ENCODE measurements at places on chromosomes 5 and 9.

- DNase-seq: no peak
Observed at GRCh38 chr5:13956471-13956870, 12.0 kb upstream of the DNAH5 start.

DNA sequence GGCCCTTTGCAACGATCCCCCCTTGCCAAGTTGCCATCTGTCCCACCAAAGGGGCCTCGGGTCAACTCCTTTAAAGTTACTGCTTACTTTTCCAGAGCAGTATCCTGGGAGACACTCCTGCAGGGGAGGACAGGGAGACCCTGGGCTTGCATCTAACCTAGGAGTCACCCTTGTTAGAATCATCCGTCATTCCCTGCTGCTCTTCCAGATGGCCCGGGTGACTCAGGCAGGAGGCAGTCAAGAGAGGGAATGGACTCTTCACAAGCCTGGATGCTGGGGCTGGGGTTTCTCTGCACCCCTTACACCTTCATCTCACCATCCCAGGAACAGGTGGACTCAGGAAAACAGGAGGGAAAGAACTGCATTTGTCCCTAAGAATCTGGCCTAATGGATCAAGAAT is 175.6 kb downstream of the GABBR2 start:
- DNase-seq: no peak

GRCh38 chr5:54895816-54896341 is 89.5 kb downstream of the ESM1 start:
- no peak for DNase-seq

- no peak for DNase-seq
Observed at GRCh38 chr9:132914924-132915323, 29.5 kb downstream of the TSC1 start.

- DNase-seq: no peak
Observed at GRCh38 chr5:173626505-173626820, 10.0 kb upstream of the BOD1 start.

GRCh38 chr5:89885670-89886069 is 523.9 kb downstream of the CETN3 start:
- DNase-seq: no peak

- DNase-seq: no peak
Observed at GRCh38 chr9:13769006-13769405, 489.5 kb upstream of the MPDZ start.

DNA sequence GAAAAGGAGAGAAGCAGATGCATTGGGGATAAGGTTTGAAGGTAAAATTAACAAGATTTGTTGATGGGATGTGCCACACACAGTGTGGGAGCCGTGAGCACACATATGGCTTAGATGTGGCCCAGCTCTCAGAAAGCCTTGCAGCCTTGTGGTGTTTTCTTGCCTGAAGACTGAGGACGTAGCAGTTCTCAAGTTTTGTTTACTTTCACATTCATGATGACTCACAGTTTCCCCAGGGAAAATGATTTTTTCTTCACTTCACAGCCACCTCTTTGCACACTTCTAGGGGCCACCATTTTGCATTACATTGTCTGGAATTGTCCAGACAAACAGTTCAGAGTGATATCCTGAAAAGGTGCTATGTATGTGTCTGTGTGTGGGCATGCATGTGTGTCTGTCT is 126.2 kb downstream of the BASP1 start:
- peak; percentile 62 for DNase-seq

DNA sequence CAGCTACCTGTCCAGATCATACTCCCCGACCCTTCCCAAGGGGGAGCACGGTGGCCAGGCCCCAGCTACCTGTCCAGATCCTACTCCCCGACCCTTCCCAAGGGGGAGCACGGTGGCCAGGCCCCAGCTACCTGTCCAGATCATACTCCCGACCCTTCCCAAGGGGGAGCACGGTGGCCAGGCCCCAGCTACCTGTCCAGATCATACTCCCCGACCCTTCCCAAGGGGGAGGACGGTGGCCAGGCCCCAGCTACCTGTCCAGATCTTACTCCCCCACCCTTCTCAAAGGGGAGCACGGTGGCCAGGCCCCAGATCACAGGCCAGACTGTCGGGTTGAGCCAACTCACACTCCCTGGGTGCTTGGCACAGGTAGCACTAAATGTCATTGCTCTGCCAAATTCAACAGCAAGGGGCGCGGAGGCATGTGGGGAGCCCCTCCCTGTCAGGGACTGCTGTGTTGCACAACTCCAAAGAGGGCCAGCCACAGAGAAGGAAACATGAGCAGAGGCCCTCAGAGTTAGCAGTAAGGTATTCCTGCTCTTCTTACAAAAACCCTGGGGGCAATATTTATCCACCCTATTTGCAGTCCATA is 136.9 kb downstream of the OLFM1 start:
- DNase-seq: no peak

- DNase-seq: no peak
Observed at GRCh38 chr5:66616520-66617225, 20.5 kb downstream of the MAST4 start.

DNA sequence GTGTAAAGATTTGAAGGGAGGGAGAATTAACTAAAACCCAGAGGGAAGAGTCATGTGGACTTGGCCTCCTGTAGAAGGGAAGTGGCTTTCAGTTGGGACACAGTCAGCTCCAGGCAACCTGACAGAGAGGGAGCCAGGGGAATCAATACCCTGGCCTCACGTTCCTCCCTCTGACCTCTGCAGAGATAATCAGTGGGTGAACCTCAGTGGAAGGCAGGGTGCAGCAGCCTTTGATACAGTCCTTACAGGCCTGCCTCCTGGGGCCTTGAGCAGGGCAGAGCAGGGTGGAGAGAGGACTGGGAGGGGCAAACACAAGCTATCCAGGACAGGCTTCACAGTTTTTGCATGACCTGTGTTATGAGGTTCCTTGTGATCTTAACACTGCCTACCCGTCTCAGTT is 61.9 kb upstream of the GPBP1 start:
- no peak for DNase-seq

- no peak for DNase-seq
Observed at GRCh38 chr9:113996531-113997001, 81.5 kb downstream of the AMBP start.

DNA sequence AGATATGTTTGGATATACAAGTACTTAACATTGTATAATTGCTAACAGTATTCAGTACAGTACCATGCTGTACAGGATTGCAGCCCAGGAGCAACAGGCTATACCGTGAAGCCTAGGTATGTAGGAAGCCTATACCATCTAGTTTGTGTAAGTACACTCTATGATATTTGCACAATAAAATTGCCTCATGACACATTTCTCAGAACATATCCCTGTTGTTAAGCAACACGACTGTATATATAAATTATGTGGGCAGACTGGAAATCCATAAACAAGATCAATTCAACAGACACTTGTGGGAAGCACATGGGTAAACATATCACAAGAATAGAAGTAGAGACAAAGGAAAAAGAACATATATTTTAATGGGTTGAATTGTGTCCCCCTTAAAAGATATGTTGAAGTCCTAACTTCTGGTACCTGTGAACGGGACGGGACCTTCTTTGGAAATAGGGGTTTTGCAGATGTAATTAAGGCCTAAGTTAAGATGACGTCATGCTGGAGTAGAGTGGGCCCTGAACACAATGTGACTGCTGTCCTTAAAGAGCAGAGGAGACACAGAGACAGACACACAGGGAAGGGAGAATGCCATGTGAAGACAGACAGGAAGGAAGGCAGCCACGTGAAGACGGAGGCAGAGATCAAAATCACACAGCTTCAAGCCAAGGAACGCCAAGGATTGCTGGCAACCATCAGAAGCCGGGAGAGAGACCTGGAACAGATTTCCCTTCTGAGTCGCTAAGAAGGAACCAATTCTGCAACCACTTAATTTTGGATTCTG is 76.3 kb downstream of the SCAI start:
- DNase-seq: no peak

GRCh38 chr5:40654377-40654991 is 25.2 kb upstream of the PTGER4 start:
- no peak for DNase-seq

GRCh38 chr5:68467794-68468193 is 252.2 kb downstream of the PIK3R1 start:
- DNase-seq: no peak

GRCh38 chr5:127056896-127057295 is 16.4 kb downstream of the C5orf63 start:
- DNase-seq: no peak

DNA sequence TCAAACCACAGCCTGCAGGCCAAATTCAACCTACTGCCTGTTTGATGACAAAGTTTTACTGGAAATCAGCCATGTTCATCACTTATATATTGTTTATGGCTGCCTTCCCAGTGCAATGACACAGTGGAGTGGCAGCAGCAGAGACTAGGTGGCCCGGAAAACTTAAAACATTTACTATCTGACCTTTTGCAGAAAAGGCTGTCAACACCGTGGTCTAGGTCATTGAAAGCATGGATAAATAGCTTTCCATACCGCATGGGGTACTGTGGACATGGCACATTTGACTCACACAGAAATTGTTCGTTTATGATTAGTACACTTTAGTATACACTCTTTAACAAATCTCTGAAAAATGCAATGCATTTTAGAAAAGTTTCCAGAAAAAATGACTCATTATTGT is 298.3 kb upstream of the EFNA5 start:
- no peak for DNase-seq

GRCh38 chr5:83528439-83528769 is 56.9 kb downstream of the VCAN start:
- DNase-seq: no peak

GRCh38 chr9:10130061-10130675 is 482.6 kb downstream of the PTPRD start:
- DNase-seq: no peak

DNA sequence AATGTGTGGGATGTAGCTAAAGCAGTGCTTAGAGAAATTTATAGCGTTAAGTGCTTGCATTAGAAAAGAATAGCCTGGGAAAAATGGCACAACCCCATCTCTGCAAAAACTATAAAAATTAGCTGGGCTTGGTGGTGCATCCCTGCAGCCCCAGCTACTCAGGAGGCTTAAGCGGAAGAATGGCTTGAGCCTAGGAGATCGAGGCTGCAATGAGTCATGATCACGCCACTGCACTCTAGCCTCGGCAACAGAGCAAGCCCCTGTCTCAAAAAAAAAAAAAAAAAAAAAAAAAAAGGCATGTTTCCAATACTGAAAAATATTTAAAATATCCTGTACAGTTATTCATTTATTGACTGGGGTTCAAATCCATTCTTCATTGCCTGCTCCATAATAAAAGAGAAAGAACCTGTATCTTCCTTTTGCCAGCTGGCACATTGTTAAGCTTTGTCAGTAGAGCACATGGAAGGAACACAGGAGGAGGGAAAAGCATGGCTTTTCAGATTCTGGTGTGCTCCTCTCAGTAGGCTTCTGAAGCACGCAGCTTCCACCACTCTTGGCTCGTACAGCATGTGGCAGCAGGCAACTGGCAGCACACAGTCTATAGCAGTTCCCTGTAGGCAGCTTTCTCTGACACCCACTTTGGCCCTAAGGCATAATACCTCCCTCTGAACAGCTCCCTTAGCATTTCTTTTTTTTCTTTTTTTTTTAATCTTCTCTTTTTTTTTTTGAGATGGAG is 73.5 kb downstream of the TRIM36 start:
- DNase-seq: no peak

GRCh38 chr5:172123269-172123692 is 64.7 kb downstream of the STK10 start:
- DNase-seq: no peak

DNA sequence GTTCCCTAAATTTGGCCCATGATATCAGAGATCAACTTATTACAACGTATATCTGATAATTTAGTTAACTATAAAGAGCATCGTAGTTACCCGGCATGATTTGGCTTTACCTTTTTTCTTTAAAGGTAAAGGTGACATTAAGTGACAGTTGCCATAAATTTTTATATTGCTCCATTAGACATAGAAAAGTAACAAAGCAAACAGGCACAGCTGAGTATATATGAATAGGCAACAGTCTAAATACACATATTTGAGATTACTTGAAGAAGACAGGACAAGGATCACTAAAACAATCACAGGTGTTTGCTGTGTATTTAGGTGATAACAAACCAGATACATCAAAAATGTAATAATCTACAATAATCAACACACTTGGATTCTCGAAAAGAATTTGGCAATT is 34.8 kb downstream of the RFX3 start:
- no peak for DNase-seq

GRCh38 chr5:1039210-1039548 is 30.6 kb downstream of the NKD2 start:
- no peak for DNase-seq

DNA sequence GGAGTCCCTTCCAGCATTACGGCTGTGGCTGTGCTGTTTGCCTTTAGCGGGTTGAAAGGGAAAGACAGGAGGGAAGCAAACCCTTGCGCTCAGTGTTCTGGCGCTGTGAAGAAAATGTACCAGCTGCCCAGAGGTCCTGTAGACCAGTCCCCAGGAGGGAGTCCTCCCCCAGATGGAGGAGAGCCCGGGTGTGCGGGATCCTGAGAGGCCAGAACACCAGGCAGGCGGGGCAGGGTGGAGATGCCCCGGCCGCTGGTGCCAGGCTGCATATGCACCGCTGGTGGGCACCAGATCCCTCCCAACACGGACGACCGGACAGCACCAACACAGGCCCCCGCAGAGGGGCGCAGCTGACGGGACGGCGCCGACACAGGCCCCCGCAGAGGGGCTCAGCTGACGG is 37.2 kb upstream of the SLC9A3 start:
- no peak for DNase-seq

GRCh38 chr5:158119961-158120723 is 261.2 kb upstream of the CLINT1 start:
- DNase-seq: peak; percentile 36

DNA sequence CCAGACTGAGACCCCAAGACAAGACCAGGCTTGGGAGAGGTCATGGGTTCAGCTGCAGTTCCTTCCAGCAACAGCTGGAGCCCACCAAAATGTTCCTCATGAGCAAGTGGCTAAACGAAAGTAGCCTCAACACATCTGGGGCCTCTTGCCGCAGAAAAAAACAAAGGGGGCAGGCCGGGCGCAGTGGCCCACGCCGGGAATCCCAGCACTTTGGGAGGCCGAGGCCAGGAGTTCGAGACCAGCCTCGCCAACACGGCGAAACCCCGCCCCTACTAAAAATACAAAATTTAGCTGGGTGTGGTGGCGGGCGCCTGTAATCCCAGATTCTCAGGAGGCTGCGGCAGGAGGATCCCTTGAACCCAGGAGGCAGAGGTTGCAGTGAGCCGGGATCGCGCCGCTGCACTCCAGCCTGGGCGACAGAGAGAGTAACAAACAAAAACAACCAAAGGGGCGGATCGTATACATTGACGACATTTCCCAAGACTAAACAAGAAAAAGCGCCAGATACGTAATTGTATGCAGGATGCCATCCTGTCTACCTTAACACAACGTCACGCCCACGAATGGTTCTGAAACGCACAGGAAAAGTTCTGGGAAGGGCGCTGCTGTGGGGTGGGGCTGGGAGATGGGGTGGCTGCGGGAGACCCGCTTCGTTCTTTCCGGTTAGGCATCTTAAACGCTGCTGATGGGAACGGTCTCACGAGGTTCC is 1.7 kb downstream of the INPP5E start:
- DNase-seq: no peak

Data from AG04449 (cell line).